ENCODE measurements at places on chromosomes 3 and 15.
A peak's percentile ranks its signal among the peaks of the same experiment; 100 is the strongest.

- peak; percentile 42 for DNase-seq
Observed at GRCh38 chr15:97963779-97964178, 3.3 kb downstream of the ARRDC4 start.

GRCh38 chr3:16570113-16570512, 35.1 kb downstream of the DAZL start:
- no peak for DNase-seq

DNA sequence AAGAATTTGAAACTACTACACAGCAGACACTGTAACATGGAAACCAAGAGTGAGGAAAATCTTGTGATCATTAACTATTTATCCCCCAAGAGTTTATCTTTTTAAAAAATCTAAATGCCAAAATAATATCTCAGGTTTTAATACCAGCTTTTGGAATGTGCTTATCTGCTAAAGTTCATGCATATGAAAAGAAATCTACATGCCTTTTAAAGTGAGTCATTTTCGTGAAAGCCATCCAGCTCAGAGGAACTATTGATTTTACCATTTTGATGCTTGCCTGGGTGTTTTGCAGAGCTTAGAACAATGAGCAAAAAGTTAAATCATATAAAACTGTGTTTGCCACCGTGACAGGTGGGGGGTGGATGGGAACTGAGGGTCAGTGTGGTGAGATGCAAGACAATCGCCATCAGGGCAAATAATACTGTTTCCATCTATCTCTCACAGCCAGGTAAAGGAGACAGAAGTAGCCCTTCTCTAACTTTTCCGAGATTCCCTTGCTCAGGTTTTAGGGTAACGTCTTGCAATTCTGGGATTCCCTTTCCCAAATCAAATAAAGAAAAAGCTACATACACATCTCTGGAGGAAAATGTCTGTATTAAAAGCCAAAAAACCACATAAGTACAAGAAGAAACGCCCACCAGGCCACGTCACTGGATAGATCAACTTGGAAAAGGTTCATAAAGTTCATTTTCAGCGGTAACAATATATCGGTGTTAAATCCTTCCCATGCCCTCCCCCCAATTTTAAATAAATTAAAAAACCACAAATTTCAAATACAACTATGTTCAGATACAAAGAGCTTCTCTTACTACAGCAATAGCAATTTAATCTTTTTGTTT, 2.0 kb downstream of the TMEM158 start:
- no peak for DNase-seq

- no peak for DNase-seq
Observed at GRCh38 chr3:133038089-133038730, at the start of gene TMEM108. TMEM108 (plus strand) TSS chr3:133038391.

DNA sequence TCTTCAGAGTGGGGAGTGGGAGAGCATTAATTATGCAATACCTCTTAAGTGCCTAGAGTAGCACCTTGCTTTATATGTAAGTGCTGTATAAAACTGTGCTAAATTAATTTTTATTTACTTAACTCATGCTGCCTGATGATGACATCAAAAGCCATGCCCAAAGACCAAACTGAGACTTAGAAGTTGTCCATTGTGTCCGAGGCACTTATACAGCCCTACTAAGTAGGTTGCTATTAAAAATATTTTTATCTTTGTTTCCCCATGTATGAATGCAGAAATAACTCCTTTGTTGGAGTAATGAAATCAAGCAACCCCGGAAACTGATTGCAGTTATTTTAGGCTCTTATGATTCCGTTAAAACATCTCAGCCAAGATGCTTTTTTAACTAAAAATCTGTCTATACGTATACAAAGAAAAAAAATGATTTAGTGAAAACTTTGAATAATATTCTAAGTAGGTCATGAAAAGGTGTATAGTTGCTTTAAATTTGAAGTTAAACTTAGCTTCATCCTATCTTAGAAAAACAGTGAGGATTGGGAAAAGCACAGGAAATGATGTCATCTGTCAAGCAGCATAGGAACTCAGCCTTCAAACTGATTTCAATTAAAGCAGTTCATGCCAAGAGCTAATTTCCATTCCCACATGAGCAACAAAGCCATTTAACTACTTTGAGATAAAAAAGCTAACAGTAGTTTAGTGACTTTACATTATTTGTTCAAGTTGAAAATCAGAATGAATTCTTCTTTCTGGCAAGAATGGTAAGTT, 43.0 kb downstream of the FBN1 start:
- no peak for DNase-seq

DNA sequence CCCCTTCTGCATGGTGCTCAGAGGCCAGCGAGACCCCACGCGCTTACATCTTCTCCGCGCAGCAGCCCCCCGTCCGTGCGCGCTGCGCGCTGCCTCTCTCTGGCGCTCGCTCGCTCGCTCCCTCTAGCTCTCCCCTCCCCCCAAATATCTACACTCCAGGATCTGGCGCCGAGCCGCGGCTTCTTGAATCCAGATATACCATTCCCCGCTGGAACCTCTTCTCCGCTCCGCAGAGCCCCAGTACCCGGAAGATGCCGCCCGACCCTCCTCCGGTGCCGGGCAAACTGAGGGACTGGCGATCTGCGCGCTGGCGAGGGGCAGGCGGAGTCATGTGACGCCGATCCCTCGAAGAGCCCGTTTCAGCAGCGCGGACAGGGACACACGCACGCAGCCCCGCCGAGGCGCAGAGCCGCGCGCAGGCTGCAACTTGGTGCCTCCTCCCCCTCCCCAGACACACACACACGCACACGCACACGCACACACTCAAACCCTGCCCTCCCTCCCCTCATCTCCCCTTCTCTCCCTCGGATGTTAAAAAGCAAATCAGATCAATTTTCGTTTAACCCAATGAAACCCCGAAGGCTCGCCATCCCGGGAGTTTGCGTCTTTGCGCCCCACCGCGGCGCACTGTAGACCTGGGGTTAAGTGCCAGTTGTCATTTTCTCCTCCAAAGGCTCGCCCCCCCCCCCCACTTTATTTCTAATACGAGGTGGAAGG, at the start of gene RASGRF1:
TSS of gene RASGRF1 (minus strand) at position 294 of the 717 bp plus-strand sequence. CDS start at position 12, 282 bp downstream.
- no peak for DNase-seq

DNA sequence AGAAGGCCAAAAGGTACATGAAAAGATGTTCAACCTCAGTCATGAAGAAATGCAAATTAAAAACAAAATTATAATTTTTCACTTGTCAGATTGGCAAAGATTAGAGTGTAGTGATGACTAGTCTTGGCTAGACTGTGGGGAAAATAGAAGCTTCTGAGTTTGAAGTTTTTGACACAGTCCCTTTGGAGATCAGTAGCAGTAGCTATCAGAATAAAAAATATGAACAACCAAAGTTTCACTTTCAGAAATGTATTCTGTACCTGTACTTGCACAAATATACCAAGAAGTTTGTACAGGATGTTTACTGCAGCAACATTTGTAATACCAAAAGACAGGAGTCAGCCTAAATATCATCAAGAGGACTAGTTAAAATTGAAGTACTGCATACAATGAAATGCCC, 14.1 kb downstream of the ATP2C1 start:
- no peak for DNase-seq

- DNase-seq, result no peak
Observed at GRCh38 chr3:38019658-38020341, 9.6 kb downstream of the PLCD1 start.

DNA sequence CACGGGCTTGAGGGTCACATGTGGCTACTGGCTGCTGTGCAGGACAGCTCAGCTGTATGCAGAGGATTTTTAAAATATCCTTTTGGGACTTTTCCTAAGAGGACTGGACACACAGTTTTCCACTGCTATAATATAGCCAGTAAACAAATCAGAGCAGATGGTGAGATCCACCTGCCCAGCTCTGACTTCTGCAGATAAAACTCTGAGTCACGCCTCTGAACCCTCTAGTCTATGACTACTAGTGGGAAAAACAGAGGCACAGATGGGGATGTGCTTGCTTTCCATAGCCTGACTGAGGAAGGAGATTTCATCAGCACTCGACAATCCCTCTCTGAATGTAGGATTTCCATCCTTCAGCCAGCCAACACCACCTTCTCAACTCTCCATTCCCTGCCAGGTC, 45.1 kb downstream of the COLQ start:
- DNase-seq, result no peak

GRCh38 chr15:92749216-92749615, 93.6 kb upstream of the FAM174B start:
- no peak for DNase-seq

GRCh38 chr3:64368257-64369020, 143.2 kb upstream of the PRICKLE2 start:
- DNase-seq, result no peak

DNA sequence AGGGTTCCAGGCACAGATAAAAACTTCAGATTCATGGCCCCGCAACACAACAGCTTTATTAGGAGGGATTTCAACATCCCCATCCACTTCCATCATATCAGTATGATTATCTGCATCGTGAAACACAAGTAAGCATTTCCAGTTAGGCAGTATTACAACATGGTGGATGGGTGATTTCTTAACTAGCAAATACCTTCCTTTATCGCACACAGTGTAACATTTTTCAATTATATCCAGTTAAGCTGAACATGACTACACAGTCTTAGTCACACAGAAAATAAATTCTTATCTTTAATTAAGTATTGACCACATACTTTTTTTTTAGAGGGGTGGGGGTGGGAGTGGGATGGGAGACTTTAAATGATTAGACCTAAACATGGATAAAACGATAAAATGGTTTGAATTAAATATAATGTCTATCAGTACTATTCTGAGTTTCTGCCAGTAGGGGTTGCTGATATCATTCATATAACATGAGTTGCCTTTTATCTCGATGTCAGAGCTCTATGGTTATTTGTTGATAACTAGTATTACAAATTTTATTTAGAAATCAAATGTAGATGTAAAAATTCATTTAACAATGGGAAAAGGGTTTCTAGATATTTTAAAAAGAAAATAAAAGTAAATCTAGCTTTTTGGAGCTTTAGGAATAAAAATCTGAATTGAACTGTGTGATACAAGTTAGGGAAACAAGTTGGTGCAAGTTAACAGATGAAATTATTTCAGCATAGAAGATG, 146.6 kb downstream of the TBL1XR1 start:
- peak; percentile 80 for DNase-seq

DNA sequence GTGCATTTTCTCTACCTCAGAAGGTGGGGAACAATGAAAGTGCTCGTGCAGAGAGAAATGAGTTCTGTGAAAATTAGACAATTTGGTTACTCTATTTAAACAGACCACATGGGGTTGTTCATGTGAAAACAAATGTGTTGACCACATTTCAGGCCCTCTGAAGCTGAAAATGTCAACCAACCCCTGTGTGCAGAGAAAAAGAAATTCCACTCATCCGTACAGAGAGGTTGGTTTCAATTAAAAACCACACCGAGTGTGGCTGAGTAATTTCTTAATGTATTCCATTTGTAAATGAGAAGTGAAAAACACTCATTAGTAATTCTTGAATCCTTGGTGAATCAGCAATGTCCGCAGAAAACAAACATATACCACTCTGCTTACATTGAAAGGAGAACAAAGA, 46.9 kb upstream of the SLC7A14 start:
- DNase-seq, result peak; percentile 52

DNA sequence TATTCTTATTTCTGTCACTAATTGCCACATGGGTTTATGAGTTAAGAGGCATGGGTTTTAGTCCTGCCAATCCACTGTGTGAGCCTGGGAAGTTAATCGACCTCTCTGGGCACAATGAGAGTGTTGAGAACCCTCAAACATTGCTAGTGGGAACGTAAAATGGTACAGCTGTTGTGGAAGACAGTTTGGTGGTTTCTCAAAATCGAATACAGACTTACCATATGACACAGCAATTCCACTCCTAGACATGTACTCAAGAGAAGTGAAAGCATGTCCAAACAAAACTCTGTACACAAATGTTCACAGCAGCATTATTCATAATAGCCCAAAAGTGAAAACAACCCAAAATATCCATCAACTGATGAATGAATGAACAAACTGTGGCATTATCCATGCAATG, 5.7 kb upstream of the GNB5 start:
- DNase-seq, result no peak

DNA sequence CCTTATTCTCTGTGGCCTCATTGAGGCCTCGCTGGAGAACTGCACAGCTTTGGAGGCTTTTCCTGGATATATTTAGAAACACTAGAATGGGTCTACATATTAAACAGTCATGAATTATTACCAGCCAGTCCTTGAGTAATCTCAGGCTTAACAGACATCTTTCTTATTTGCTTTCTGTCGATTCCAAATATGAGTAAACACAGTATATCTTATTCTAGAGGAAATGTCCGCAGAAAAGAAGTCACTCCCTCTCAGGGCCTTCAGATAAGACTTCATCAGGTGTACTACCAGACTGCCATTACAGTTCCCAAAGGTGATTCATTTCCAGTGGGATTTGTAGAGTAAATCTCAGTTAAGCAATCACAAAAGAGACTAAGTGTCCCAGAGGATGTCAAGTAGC, 310.7 kb downstream of the RBMS3 start:
- no peak for DNase-seq

GRCh38 chr3:97504463-97504862, 260.1 kb upstream of the ARL6 start:
- DNase-seq, result no peak

DNA sequence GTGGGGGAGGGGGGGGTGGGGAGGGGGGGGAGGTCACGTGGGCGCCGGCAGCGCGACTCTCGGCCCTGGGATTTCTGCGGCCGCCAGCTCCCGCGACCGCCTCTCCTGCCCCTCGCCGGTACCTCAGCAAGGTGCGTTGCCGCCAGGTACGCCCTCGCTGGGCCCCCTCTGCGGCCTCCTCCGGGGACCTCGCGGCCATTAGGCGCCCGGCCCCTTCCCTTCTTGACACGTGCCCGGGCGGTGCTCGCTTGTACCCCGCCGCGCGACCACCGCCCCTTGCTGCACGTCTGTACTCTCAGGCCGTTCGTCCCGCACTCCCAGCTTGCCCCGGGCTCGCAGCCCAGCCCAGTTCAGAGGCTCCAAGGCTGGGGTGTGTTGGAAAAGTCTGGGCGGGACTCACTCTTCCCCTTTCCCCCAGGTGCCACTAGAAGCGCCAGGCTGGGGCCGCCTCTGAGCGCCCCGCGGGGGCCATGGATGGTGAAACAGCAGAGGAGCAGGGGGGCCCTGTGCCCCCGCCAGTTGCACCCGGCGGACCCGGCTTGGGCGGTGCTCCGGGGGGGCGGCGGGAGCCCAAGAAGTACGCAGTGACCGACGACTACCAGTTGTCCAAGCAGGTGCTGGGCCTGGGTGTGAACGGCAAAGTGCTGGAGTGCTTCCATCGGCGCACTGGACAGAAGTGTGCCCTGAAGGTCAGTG, at the start of gene MAPKAPK3:
TSS of gene MAPKAPK3 (plus strand) at position 56 of the 696 bp plus-strand sequence. CDS start at position 471, 415 bp downstream.
- DNase-seq, result peak; percentile 40

All from NAMALWA (cell line).